ENCODE measurements at places on chromosomes 1 and 21. TPM values are rescaled to one million over a fixed set of nuclear protein-coding genes. Genes with fewer than 3 reads are reported as not detected.

The RALGPS2 gene
- 68.0 TPM for total RNA-seq

The ID3 gene
- total RNA-seq: 250 TPM

The DAP3 gene
- total RNA-seq: 43.2 TPM

The LRRC8D gene
- 29.0 TPM for total RNA-seq

The FABP3 gene
- total RNA-seq: 116 TPM

The TSPEAR gene
- not detected for total RNA-seq

The ADGRL4 gene
- total RNA-seq: 9.5 TPM

The KRTAP10-6 gene
- total RNA-seq: not detected

The SLC1A7 gene
- total RNA-seq: 1.00 TPM

The OLIG2 gene
- total RNA-seq: not detected

The OR2T4 gene
- not detected for total RNA-seq

The LCE4A gene
- not detected for total RNA-seq

The OPTC gene
- total RNA-seq: not detected

The KLF17 gene
- 0.09 TPM for total RNA-seq

The PARS2 gene
- 3.3 TPM for total RNA-seq

The RCSD1 gene
- total RNA-seq: not detected

The CRNN gene
- not detected for total RNA-seq

The PSMA5 gene
- 39.1 TPM for total RNA-seq

The GNAT2 gene
- 0.28 TPM for total RNA-seq
